ENCODE measurements at places on chromosomes 3 and 15.

GRCh38 chr3:58025837-58026569, 17.8 kb downstream of the FLNB start:
- DNase-seq: no peak

GRCh38 chr3:194389269-194389668, 9.8 kb downstream of the GP5 start:
- no peak for DNase-seq

DNA sequence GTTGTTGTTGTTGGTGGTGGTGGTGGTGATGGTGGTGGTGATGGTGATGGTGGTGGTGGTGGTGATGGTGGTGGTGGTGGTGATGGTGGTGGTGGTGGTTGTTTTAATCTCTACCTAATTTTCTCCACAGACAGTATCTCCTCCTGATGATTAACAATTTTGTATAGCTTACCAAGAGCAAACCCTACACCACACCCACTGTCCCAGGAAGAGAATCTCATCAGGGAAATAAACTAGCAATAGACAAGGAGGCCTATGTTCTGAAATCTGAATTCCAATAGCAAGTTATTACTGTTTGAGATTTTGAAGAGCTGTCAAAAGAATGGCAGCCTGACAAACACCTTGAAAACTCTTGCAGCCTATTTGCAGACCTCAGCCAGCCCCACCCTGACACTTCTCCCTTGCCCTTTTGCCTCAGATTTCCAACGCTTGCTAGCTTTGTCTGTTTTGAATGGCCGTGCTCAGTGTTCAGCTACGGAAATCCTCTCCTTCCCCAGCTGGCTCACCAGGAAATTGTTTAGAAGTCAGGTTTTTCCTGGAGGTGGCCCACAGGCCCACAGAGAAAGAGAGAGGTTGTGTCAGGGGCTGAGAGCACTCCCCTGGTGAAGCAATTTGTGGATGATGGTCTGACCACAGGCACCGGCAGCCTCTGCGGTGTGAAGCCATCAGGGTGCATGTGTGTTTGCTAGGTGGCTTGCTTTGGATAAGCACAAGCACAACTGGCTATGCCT, 101.6 kb downstream of the MAGI1 start:
- DNase-seq: no peak

DNA sequence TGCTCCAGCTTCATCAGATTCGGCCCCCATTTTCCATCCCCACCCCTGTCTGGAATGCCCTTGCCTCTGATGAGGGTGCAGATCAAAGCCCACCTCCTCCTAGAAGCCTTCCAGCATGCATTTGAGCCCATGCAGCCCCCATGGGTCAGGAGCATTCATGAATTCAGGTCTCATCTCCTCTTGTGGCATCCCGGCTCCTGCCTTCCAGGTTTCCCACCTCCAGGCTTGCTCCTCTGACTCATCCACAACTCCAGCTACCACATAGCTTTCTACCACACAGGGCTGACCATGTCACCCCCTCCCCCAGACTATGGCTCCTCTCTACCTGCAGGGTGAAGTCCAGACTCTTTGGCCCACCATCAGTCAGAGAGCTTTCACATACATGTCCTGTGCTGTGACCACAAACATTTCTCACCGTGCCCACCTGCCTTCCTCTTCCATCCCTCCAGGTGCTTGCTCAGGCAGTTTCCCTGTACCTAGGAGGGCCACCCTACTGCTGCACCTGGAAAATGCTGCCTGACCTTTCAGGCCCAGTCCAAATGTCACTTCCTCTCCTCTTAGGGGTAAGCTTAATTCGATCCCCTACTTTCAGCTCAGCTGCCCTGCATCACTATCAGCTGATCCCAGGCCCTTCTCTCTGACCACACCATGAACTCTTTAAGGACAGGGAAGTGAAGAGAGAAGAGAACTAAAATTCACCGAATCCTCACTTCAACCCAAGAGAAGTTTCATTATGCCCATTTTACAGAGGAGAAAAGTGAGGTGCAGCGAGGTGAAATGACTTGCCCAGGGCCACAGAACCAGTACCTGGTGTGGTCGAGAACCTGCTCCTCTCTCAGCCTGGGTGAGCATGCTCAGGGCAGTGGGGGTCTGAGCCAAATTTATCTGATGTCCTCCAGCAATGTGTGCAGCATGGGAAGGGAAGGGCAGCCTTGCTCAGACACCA, 13.7 kb upstream of the FGD5 start:
- no peak for DNase-seq

GRCh38 chr3:16546186-16547010, 32.9 kb upstream of the RFTN1 start:
- no peak for DNase-seq
